NCI-H748 treated with DMSO at 0.1 percent for 48 hours (cell line): ENCODE measurements at places on chromosomes 13 and 19.

- DNase-seq = no peak
These were observed 5.9 kb upstream of the GRAMD1A start for GRCh38 chr19:34994286-34994642.

DNA sequence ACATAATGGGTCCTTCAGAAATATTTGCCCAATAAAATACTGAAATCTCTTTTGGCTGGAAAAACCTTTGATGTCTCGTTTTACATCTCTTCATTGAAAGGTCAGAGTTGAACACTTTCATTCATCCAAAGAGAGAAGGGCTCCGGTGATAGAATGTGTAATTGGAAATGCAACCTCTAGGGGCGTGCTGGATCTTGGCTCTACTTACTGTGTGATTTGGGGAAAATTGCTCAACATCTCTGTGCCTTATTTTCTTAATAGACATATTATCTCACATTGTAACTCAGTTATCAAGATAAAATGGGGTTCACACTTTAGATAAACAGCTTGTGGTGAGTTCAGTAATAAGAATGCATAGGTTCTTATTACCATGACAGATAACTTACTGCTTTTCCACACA is 1444.1 kb downstream of the SLITRK5 start:
- no peak for DNase-seq

GRCh38 chr13:19818223-19818842 is 35.6 kb upstream of the PSPC1 start:
- DNase-seq = no peak

- no peak for DNase-seq
These were observed 28.4 kb downstream of the DIAPH3 start for GRCh38 chr13:60135344-60135743.

DNA sequence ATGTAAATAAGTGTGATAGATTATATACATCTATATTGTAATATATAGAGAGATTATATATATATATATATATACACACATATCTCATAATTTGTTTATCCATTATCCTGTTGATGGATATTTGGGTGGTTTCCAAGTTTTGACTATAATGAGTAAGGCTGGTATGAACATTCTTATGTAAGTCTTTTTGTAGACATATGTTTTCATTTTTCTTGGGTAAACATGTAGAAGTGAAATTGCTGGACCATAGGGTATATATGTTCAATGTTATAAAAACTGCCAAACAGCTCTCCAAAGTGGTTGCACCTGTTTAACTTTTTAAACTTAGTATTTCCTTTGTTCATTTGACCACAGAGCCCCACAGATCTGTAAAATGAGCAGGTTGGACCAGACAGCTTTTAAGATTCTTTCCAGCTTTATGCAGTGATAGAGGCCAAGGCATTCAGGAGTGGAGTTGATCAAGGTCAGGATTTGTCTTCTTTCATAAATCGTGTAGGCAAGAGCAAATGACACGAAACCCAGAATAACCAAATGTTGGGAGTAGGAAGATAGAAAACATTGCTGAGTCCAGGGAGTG is 21.7 kb upstream of the KATNAL1 start:
- DNase-seq = no peak
